NCI-H524 (cell line): ENCODE measurements at places on chromosomes 2 and 18.

DNA sequence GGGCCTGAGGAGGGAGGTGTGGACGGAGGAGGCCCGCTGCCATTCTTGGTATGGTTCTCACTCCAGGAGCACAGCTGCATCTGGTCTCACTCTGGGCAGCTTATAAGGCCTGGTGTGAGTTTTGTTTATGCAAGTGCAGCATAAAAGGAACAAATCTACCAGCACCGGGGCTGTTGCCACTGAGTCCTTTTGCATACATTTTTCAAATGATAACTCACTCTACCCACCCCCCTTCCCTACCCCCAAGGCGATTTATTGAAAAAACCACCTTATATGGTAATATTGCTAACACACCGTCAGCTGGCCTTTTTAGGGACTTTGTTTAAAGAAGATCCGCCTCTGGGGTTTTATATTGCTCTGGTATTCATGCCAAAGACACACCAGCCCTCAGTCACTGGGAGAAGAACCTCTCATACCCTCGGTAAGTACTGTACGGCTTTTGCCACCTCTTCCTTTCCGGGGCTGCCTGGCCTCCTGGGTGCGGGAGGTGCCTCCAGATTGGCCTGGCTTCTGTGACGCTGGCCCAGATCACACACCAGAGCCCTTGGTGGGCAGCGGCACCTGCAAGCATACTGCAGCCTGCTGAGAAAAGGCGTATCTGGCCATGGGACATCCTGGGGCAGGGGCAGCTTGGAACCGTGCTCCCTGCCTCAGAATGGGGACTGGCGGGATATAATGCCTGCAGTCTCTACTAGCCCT, at the start of gene ACTG2:
ACTG2 (plus strand) TSS at position 378 of the 699 bp plus-strand sequence. CDS start 8,304 bp downstream, outside the sequence.
- DNase-seq, result no peak

DNA sequence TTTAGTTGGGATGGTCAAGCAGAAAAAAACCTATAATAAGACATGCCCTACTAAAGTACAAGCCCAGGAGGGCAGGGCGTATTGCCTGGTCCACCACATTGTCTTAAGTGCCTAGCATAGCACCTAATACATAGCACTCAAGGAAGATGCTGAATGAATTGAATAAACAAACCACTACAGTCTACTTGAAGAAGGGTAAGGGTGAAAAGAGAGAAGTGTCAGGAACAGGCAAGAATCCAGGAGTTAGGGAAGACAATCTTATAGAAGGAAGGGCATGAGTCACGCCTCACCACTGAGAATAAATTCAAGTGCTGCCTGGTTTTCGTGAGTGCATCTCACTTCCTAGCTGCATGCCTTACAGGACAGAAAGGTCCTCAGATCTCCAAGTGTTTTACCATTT, 13.9 kb downstream of the SLC19A3 start:
- DNase-seq, result no peak

GRCh38 chr2:104340162-104340561, 513.8 kb upstream of the POU3F3 start:
- DNase-seq, result no peak

DNA sequence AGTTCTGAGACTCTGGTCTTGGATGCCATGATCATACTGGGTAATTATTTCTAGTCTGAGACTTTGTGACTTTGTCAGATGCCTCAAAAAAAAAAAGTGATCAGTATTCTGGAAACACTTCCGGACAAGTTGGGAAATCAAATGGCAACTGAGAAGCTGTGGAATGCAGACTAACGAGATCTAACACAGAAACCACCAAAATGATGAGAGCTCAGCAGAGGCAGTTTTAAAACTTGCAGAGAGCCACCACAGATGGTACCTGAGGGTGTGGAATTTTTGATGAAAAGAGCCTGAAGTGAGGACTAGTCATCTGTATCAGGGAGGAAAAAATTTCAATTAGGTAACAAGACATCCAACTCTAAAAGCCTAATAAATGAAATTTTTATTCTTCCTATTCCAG, 5.5 kb upstream of the GPR75 start:
- no peak for DNase-seq

- peak; percentile 16 for DNase-seq
These were observed 176.9 kb downstream of the VAPA start for GRCh38 chr18:10090668-10091067.

- no peak for DNase-seq
These were observed 73.6 kb downstream of the FSHR start for GRCh38 chr2:49080681-49081080.

DNA sequence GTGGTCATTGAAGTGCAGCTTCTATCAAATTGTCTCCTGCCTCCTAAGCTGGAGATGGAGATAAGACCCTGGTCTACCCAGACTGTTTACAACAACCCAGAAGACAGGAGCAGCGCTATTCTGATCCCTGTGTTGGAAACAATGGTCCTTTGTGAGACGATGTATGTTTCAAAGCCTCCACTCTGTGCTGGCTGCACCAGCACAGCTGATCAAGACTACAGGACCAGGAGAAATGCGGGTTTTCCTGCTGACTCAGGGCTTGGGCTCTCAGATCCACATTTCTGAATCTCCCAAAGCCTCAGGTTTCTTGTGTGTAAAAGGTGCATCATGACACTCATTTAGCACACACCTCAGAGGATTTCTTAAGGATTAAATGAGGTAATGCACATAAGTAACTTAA, 92.0 kb downstream of the POU3F3 start:
- no peak for DNase-seq

DNA sequence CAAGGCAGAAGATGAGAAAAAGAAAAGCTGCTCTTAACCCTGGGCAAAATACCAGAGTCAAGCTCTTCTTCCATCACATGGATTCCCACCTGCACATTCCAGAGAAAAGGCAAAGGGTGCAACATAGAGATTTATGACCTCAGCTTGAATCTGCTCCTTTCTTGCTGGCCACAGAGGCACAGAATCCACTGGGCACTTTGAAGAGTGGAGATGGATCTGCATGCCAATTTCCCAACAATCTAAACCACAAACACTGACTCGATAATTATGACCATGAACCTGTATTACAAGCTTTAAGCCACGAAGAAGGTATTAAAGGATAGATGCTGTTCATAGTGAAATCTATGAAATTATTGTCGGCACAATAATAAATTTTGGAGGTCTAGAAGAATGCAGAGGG, 237.3 kb downstream of the PID1 start:
- no peak for DNase-seq

DNA sequence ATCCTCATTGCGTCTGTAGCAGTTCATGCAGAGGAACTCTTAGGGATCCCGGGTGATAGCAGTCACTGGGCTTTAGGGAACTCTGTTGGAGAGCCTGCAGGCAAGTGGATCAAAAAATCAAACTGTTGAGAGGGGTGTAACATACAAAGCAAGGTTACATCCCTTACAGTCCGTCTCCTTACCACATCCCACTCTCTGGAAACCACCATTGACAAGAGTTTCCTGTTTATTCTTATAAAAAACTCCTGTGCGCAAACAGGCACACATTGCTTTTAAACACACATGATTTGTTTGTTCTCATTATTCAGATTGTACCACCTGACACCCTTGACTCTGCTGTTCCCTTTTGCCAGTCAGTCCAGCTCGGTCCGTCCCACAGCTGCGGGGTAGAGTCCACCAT, 137.7 kb downstream of the LTBP1 start:
- DNase-seq, result no peak

- DNase-seq, result no peak
These were observed 179.4 kb upstream of the ARL4C start for GRCh38 chr2:234676109-234676782.

DNA sequence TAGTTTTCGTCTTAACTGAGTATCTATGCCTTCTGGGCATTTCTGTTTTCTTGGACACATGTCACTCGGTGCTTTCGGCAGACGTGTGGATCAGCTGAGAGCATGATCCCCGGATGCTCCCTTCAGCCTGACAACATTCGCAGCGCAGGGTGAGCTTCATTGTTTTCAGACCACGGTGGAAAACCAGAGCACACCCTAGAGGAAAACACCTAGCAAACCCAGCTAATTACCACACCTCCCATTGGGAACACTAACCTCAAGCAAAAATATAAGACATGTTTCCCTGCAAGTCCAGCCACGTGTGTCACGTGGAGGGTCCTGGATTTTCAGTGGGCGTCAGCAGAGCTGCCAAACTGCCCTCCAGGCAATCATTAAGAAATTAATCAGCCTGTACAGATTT, 31.0 kb downstream of the ANKRD29 start:
- DNase-seq, result no peak

DNA sequence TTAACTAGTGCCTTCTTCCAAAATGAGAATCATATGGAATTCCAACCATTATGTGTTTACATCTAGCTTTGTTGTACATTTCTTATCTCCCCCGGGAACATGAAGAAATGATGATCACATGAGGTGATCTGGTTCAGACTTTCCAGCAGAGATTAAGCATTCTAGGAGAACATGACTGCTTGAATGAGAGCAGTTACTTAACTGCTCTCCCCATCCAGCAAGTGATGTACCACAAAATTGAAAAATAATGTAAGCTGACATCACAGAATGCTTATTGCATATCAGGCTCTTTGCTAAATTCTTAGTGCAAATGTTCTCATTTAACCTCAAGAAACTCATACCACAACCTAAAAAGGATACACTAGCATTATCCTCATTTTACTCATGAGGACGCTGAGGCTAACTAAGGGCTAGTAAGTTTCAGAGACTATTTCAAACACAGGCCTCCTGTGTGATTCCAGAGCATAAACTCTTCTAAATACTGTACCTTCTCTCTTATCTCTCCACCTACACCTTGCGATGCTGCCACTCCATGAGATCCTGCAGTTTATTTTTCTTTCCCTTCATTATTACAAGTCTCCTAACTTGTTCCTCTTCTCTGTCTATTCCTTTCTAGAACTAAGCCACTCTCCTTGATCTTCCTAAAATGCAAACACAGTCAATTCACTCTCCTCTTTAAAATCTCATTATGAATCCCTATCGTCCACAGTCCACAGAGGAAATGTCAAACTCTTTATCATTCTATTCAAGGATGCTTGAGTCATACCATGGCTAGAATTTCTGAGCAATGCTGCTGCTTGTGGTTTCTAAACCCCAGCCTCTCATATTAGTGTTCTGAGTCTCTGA, 1224.8 kb upstream of the ZEB2 start:
- DNase-seq, result no peak

DNA sequence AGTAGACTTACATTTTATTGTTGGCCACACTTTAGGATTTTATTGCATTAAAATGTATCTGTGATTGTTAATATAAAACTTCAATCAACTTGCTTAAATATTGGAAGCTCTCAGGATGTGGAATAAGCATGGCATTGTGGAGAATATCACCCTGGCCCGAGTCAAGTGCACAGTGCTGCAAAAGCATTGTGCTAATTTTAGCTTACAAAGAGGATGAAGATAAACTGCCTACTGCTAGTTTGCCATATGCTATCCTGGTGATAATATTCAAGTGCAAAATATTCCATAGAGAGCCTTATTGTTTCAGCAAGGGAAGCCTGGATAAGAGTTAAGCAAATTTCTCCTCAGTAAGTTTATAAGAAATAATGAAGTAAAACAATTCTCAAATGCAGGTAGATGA, 54.5 kb downstream of the MEIS1 start:
- DNase-seq, result peak; percentile 61

DNA sequence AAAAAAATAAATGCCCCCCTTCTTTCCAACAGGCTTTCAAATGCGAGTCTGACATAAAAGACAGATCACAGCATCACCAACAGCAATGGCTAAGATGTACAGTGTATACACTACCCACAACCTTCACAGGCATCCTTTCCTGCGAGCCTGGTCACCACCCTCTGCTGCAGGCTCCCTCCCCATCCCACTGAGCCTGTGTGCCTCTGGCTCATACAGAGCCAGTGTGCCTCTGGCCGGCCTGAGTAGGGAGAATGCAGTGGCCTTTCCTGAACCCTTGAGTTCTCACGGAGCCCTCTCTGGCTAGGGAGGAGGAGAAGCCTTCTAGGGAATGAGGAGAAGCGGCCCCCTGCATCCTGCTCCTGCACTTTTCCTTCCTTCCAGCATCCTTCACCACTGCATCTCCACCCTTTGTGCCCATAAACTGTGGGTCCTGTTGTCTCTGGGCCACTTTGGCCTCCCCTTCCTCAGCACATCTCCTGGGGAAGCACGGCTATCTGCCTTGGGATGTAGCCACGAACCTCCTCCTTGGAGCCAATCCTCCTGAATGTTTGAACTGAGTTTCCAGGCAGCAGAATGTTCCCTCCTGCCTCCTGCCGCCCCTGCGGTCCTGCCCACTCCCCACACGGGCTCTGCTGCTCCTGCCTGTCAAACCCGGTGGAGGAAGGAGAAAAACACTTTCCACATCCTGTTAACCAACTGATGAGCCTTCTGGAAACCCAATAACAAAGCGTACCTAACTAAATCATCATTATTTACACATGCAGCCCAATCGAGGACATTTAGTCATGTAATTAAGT, 22.5 kb downstream of the GYPC start:
- DNase-seq, result peak; percentile 26

GRCh38 chr18:74453016-74453566, 4.0 kb downstream of the DIPK1C start:
- no peak for DNase-seq

DNA sequence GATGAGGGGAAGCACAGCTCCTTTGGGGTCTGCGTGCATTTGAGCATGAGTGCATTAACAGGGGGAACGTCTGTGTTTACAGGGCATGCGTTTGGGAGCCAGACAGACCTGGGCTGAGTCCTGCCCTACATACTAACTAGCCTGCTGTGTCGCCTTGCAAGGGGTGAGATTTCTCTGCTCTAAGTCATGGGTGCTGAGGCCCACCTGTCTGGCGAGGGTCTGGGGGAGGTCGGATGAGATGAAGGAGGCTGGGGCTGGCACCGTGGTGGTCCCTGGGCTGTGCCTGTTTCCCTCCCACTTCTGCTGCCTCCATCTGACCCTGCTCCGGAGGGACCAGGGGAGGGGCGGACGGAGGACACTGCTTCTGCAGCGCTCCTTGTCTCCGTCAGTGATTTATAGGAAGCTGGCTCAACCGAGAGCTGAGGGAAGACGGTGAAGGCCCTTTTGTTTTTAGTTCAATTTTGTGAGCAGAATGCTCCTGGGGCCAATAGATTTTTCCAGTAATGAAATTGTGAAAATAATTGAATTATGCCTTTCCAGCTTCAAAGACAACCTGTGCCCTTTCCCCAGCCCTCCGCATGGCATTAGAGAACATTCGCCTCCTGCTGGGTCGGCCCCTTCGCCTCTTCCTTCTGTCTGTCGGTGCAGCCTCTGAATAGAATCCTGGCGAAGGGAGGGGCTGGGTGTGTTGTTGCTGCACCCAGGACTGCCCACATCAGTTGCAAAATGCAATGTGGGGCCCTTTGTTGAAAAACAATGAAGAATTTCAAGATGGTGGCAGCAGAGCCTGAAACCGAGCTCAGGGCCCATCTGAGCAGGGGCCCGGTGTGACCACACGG, 49.7 kb downstream of the RRM2 start:
- no peak for DNase-seq
